ENCODE measurements at places on chromosomes 3 and 15.

- DNase-seq: no peak
Observed at GRCh38 chr3:178010306-178010705, 525.9 kb upstream of the KCNMB2 start.

GRCh38 chr3:193229851-193230420 is 11.1 kb upstream of the PLAAT1 start:
- DNase-seq: no peak

DNA sequence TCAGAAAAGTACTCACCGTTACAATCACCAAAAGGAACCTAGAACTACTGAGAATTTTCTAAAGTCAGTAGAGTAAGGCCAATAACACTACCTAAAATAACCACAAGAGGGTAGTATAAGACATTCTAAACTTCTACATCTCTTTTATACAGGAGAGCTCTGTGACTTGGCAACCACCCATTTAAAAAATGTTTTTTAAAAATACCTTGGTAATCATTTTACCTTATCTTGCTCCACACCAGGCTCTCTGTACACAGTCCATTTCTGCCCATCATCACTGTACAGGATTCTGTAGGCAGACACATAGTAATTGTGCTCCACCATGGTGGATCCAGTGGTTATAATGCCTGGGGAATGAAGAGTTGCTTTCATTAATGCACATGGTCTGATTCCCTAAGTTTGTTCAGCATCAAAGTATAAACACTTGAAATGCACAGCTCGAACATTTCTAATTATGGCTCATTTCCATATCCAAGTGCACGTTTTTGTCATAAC is 54.5 kb downstream of the ST3GAL6 start:
- no peak for DNase-seq

DNA sequence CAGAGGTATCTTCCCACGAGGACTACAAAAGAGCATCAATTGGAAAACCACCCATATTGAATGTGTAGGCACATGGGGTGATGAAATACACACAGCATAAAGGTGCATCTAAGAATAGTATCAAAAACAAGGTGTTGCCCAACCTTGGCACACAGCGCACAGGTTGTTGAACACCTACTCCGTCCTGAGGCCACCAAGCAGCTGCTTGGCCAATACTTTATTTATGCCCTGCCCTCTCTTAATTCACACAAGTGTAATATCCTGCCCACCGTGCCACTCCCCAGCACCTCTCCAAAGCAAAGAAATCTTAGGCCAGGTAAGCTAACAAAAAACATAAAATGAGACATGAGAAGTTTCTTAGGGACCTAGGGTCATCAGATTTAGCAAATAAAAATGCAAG is 31.2 kb downstream of the WWTR1 start:
- DNase-seq: no peak

DNA sequence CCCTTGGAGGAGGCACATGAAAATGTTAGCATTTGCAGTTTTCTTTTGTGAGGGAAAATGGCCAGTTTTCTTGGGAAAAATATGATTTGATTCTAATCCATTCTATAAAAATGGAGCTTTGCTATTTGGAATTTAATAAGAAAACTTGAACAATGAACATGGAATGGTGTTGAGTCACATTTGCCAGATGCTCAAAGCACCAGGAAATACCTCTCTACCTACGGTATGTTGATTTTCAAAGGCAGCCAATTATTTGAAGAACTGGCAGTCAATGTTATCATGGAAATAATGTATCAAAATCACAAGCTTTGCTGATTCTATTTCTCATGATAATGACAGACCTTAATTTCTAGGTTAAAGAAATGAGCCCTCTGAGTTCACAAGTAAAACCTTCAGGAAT is 14.9 kb downstream of the NME9 start:
- DNase-seq: no peak

GRCh38 chr3:188415196-188415595 is 261.2 kb downstream of the LPP start:
- DNase-seq: no peak

DNA sequence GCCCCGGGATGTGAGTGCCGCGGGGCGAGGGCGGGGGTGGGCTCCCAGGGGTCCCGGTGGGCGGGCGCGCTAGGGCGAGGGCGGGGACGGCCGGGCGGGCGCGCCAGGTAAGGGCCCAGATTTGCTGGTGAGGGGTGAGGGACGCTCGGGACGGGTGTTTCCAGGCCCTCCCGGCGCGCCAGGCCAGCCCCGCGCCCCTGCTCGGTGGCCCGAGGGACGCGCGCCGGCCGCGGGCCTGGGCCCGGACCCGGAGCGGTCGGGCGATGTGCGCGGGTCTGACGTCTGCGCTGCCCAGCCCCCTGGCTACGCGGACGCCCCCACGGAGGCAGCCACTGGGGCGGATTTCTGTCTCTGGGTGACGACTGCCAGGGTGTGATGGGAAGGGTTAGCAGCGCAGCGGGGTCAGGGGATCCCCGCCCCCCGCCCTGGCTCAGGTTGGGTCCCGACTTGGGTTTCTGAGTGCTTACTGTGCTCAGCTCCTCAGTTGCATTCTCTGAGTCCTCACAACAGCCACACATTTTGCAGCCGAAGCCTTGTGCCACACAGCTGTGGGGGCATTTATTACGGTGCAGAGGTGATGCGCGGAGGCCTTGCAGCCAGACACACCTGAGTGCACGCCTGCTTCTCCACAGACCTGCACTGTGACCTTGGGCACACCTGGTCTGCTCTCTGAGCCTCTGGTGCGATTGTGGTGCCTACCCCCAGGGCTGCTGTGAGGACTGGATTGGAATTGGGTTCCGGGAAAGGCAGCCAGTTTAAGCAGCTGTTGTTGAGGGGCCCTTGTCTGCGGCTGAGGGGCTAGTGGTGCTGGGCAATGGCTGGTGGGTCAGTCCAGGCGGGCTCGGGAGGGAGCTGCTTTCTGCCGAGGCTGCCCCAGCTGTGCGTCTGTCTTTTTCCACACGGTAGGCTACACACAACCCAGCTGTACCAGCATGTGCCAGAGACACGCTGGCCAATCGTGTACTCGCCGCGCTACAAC is 523 bp downstream of the HDAC11 start:
- no peak for DNase-seq

All from activated CD4-positive, alpha-beta T cell treated with anti-CD3 and anti-CD28 coated beads for 24 hours (primary cell).